ENCODE measurements at places on chromosomes 16 and 17.

DNA sequence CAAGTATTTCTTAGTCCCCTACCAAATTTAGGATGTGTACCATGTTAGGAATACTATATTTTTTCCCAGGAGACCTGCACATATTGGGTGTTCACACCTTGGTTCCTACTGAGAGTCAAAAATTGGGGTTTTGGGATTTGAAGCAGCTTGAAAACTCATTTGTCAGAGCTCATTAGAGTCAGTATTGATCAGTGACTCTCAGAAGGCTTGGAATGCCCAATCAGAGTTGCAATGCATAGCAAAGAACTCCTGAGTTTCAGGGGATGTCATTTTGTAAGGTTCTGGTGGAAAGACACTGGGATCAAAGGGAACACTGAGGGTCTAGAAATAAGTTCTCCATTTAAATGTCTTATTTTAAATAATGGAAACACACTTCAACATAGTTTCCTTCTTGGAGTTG, 5.1 kb downstream of the HLF start:
- no peak for DNase-seq

DNA sequence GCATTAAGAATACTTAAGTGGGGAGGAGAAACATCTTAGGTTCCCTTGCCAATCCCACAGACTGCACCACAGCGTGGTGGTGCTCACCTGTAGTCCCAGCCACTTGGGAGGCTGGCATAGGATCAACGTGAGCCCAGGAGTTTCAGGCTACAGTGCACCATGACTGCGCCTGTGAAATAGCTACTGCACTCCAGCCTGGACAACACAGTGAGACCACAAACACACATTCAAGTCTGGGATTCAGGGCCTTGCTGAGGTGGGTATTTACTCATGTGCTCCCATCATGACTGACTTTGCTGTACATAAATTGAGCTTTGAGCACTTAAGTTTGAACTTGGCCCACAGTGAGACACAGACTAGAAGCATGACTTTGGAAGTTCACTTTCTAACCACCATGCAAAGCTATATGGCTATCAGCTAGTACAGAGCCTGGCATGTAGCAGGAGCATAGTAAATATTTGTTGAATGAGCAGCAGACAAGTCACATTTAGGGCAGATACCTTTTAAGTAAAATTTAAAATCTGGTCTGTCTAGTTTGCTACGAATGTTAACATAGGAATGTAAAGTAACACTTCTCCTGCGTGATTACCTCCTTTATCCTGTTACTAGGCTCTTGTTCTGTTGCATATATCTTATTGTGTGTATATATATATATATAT, 33.5 kb downstream of the CEP95 start:
- DNase-seq: no peak

GRCh38 chr17:31908386-31908785, 6.9 kb upstream of the UTP6 start:
- no peak for DNase-seq

DNA sequence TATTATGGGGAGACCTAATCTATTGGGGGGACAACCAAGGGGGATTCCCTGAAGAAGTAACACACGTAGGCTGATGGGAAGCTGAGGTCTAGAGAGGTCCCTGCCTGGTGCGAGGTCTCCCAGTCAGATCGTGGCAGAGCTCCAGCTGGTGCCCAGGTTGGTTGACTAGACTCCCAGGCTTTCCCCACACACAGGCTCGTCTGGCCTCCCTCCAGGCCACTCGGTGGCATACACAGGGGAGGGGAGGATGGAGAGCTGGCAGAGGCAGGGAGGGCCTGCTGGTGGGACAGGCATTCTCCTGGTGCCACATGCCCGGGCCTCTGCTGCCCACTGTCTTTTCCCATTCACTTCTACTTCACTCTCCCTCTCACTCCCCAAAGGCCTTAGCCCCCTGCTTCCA, 8.5 kb upstream of the SOCS3 start:
- DNase-seq: no peak

DNA sequence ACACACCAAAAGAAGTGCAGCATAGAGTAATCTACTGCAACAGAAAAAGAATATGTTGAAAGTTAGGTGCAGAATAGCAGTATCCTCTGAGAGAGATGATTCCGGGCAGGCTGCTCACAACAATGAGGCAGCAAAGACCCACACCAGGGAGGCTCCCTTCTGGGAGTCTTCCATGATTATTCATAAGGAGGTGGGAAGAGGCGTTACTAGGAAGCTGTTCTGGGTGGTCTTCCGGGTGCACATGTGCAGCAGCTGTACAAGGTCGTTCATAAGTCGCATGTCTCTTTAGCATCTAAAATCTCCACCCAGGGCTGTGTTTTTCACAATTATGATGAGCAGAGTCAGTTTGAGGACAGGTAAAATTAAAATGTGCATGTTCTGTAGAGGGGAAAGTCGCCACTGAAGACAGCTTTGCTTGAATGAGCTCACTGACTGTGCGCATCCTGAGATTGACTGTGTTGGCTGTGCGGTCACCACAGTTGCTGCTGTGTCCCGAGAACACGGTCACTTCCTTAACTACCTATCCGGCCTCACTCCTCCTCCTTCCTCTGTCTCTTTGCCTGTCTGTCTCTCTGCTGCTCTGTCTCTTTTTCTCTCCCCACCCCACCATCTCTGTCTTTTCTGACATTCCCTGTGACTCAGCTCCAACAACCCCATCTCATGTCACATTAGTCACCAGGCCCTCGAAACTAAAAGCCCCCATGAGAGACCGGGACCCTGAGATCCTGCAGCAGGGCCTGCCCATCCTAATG, 125.5 kb upstream of the HSBP1 start:
- DNase-seq: peak; percentile 52

DNA sequence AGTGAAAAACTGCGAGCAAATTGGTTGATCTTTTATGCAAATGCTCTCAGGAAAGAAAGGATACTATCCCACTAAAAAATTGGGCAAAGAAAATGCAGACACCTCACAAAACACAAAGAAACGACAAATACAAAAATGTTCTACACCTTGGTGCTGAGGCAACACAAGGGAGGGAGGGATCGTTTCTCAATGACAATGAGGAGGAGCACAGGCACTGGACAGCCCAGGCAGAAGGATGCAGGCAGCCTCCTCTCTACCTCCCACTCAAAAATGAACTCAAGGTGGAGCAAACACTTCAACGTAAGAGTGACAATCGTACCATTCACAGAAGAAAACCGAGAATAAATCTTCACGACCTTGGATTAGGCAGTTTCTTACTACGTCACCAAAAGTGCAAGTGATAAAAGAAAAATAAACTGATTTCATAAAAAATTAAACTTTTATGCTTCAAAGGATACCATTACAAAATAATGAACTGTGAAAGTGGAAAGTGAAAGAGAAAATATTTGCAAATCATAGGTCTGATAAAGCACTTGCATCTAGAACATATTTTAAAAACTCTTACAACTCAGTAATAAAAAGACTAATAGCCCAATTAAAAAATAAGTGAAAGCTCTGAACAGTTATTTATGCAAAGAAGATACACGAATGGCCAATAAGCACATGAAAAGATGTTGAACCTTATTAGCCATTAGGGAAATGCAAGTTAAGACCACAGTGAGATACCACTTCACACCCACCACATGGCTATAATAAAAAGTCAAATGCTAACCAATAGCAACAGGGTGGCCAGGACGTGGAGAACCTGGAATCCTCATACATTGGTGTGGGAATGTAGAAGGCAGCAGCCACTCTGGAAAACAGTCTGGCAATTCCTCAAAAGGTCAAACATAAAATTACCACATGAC, 80.8 kb upstream of the TRAP1 start:
- no peak for DNase-seq

- DNase-seq: no peak
Observed at GRCh38 chr16:17252701-17253100, 218.1 kb downstream of the XYLT1 start.

GRCh38 chr17:47820033-47820789, 1.4 kb downstream of the OSBPL7 start:
- no peak for DNase-seq

GRCh38 chr17:5769593-5770354, 185.5 kb upstream of the NLRP1 start:
- no peak for DNase-seq

DNA sequence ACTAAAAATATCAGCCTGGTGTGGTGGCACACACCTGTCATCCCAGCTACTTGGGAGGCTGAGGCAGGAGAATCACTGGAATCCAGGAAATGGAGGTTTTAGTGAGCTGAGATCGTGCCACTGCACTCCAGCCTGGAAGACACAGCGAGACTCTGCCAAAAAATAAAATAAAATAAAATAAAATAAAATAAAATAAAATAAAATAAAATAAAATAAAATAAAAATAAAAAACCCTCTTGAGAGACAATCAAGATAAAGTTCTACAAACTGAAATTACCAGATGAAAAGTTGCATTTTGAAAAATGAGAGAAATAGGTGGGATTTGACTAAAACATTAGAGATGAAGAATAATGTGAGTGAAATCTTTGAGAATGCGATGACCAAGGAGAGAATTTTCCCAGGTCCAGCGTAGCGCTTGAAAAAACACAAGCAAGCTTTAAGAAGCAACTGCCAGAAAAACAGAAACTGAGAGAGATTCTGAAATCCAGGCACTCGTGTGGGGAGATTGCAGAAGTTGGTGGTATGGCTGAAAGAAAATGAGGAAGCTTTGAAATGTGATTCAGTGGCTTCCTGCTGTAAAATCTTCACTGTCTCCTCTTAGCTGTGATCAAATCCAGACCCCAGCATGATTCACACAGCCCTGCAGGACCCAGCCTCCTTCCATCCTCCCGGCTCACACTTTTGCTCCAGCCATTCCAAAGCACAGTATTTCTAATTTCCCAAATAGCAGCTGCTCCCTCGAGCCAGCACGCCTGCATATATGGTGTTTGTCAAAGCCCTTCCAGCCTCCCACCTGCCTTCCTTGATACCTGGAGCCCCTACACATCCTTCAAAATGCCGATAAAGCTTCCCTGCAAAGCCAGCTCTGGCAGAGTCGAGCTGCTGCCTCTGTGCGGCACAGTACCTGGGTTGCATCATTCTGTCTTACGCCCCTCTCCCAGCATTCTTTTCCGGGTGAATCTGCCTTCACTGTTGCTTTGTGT, 8.2 kb upstream of the CD300E start:
- DNase-seq: peak; percentile 42

- no peak for DNase-seq
Observed at GRCh38 chr17:41171886-41172285, 3.9 kb upstream of the KRTAP4-3 start.

GRCh38 chr17:5043524-5043923, 8.3 kb upstream of the SLC52A1 start:
- DNase-seq: no peak

DNA sequence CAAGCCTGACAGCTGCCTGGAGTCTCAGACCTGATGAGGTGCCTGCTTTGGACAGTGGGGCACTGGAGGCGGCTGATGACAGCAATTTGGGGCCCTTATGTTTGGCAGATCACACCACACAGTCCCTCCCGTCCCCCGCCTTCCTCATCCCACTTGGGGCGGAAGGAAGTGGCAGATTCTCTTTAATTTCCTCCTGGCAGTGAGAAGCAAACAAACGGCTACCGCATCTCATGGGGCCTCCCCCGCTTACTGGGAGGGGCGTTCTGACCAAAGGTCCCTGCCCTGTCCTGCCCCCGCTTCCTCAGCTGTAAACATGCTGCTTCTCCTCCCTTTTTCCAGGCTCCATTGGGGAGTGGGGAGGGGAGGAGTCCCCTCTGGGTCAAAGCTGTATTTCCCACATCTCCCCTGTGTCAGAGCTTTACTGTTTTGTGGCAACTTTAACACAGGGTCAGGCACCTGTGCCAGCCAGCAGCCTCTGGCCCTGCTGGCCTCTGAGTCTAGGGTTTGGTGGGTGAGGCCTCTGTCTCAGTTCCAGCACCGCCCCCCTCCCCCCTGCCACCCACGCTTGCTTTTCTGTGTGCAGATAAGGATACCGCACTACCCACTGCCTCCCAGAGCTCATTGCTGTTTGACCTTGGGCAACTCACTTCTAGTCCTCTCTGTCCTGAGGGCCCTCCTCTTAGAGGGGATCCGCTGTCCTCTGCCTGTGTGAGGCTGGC, 5.4 kb upstream of the NFATC3 start:
- DNase-seq: no peak

DNA sequence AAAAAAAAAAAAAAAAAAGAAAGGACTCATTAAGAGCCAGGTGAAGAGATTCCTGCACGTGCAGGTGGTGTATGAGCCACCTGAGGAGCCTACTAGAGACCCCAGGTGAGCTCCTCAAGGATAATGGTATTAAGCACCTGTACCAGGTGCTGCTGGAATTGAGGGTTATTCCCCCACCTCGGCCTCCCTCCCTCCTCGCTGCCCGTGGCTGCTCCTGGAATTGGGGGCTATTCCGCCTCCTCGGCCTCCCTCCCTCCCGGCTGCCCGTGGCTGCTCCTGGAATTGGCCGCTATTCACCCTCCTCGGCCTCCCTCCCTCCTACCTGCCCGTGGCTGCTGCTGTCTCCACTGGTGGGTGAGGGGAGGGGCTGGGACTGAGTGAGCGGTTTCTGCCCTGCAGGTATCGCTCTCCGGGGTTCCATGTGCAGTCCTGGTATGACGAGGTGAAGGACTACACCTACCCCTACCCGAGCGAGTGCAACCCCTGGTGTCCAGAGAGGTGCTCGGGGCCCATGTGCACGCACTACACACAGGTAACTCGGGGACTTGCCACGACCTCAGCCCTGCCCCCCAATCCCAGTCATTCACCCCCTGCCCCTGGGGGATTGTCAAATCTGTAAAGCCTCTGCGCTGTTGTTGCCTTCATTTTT, 29.3 kb downstream of the CRISPLD2 start:
- DNase-seq: no peak

DNA sequence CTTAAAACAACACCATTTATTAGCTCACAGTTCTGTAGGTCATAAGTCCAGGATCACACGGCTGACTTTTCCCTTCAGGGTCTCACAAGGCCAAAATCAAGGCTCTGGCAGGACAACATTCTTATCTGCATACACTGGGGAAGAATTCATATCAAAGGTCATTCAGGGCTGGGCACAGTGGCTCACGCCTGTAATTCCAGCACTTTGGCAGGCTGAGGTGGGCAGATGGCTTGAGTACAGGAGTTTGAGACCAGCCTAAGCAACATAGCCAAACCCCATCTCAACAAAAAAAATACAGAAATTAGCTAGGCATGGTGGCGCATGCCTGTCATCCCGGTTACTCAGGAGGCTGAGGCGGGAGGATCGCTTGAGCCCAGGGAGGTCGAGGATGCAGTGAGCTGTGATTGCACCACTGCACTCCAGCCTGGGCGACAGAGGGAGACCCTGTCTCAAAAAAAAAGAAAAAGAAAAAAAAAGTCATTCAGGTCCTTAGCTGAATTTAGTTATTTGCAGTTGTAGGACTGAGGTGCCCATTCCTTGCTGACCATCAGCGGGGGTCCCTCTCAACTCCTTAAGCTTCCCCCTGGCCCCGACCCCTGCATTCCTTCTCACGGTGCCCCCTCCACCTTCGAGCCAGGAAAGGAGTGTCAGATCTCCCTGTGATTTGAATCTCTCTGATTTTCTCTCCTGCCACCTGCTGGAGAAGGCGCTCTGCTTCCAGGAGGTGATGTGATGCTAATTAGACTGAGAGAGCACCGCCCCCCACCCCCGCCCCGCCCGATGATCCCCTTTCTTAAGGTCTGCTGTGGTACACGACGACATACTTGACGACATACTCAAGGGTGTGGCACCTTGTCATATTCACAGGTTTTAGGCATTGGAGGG, 91.8 kb upstream of the CLEC18A start:
- DNase-seq: peak; percentile 80
